ENCODE measurements at places on chromosomes 11 and 22.

DNA sequence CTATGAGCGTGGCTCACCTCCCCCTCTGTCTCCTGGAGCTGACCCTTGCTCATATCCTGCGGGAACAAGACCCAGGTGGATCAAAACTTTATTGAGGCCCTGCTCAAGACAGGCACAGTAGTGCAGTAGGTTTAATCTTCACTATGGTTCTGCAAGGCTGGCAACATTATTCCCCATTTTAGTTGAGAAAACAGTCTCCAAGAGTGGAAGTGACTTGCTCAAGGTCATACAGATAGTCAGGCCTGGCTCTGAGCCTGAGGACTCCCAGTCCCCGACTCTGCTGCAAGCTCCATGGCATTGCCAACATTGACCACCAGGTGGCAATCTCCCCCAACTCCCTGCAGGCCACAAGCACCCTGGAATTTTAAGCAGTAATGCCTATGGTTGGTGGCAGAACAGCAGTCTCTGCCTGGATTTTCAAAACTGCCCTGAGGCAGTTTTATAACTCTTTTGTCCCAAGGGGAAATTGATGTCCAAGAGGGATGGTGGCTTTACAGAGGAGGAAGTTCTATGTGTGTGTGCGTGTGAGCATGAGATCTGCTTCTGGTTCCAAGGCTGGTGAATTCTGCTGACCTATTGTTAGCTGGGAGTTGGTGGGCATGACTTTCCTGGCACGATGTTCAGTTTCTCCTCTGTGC lies 34.1 kb downstream of the NEU3 start:
- peak; percentile 86 for DNase-seq

DNA sequence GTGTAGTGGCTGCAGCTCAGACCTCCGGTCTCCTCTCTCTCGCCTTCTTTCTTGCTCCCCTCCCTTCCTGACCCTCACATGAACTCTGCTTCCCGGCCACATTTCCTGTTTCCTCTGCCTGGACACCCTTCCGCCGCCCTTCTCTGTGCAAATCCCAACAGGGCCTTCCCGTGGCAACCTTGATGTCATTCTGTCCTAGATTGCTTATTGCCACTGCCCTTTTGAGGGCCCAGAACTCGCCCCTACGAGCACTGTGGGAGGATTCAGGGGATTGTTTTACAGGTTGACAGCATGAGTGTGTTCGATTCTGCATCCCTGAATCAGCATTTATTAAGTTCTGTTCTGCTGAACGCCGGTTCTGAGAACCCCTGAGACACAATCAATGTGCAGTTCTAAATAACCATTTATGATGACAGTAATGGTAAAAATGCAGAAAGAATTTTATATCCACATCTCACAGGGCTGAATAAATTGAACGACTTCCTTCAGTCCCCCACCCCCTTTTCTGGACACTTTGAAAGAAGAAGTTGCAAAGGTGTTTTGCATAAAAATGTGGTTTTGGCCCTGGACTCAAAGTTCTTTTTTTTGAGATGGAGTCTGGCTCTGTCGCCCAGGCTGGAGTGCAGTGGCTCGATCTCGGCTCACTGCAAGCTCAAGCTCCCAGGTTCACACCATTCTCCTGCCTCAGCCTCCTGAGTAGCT lies 6.4 kb downstream of the BATF2 start:
- peak; percentile 70 for DNase-seq

DNA sequence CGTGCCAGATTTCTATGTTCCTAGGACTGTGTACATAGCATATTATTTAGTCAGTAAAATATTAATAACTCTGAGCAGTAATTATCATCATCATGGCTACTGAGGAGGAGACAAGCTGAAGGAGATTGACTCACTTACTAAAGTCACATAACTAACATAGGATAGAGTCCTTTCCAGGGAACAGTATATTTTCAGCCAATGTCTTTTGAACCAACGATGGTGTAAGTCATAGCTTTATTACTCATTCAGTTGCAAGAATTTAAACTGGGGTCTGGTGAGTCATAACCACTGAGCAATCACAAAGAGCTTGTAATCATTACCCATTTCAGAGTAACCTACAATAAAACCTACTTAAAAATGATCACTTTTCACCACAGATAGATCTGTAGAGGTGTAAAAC lies 1564.8 kb upstream of the TENM4 start:
- no peak for DNase-seq

- DNase-seq, result no peak
These were observed 90.4 kb downstream of the GRIA4 start for GRCh38 chr11:105700271-105700670.

- DNase-seq, result no peak
These were observed 20.0 kb downstream of the FAM83F start for GRCh38 chr22:40014667-40015248.

- DNase-seq, result no peak
These were observed 221.9 kb downstream of the FAM76B start for GRCh38 chr11:95567685-95568084.

DNA sequence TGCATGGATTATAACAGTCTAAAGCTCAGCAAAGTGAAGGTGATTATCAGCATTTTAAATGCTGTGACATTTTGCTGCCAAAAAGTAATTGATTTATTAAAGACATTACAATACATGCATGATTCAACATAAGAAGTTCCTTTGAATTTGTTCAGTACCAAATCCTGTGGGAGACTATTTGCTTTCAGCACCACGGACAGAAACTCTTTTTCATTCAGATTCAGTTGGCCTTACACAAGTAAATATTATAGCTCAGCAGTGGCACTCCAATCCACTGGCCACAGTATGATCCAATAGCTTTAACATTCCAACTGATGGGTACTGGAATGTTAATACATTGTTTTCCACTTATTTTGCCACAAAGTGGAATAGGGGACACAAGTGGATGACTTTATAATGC lies 806.7 kb downstream of the NTM start:
- DNase-seq, result no peak

- peak; percentile 57 for DNase-seq
These were observed 500 bp upstream of the ADSL start for GRCh38 chr22:40345815-40346184.

- DNase-seq, result peak; percentile 60
These were observed 6.3 kb downstream of the PC start for GRCh38 chr11:66951927-66952337.

Data from right forelimb (tissue), 1 donor.